ENCODE measurements at places on chromosomes 3 and 15.

DNA sequence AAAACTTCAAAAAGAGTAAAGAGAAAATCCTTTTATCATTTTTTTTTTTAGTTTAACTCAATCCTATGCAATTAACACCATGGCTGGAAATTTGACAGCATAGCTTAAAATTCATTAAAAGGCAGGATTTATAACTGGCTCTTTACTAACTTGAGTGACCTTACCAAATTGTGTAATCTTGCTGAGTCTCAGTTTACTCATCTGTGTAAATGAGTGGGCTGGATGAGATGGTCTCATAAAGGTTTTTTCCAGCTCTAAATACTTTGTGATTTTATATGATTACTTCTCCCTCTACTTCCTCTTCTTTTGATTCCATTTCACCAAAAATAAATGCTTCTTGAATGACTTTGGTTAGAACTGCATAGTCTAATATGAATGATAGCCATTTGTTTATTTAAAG, 234.9 kb upstream of the SATB1 start:
- no peaks in the 10 kb centered on the region for H3K36me3 ChIP-seq
- H3K27ac ChIP-seq, result no peak overlapping the region
- no peak overlapping the region for H3K4me3 ChIP-seq
- DNase-seq, result no peak
- H3K4me1 ChIP-seq, result peaks cover 5% of the 10 kb centered on the region
- H3K27me3 ChIP-seq, result no peaks in the 10 kb centered on the region

- H3K27me3 ChIP-seq, result no peaks in the 10 kb centered on the region
- no peak for DNase-seq
- H3K36me3 ChIP-seq, result no peaks in the 10 kb centered on the region
- H3K27ac ChIP-seq, result no peak overlapping the region
- no peak overlapping the region for H3K4me3 ChIP-seq
- no peaks in the 10 kb centered on the region for H3K4me1 ChIP-seq
Observed at GRCh38 chr3:78562328-78562727, 1205.5 kb downstream of the ROBO1 start.

DNA sequence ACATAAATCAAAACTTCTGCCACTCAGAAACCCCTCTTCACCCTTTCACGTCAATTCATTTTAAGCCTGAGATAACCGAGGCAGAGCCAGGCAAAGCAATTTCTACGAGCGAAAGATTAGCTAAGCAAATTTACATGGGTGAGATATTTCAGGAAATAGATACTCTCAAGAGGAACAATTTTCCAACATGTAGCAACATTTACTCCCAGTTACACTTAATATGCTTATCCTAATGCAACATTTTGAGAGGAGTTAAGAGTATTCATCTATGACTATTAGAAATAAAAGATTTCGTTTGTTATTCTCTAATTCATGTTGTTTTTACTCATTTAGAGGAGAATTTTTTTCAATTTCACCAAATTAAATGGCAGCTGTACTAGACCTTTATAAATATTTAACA, 837 bp downstream of the TMC3 start:
- DNase-seq, result no peak
- H3K36me3 ChIP-seq, result no peaks in the 10 kb centered on the region
- H3K27ac ChIP-seq, result no peak overlapping the region
- H3K27me3 ChIP-seq, result peaks cover 2% of the 10 kb centered on the region
- H3K4me3 ChIP-seq, result no peak overlapping the region

GRCh38 chr3:127446756-127447155, 143.8 kb downstream of the TPRA1 start:
- no peak overlapping the region for H3K27ac ChIP-seq
- H3K4me3 ChIP-seq, result no peak overlapping the region
- DNase-seq, result no peak
- H3K36me3 ChIP-seq, result no peaks in the 10 kb centered on the region

DNA sequence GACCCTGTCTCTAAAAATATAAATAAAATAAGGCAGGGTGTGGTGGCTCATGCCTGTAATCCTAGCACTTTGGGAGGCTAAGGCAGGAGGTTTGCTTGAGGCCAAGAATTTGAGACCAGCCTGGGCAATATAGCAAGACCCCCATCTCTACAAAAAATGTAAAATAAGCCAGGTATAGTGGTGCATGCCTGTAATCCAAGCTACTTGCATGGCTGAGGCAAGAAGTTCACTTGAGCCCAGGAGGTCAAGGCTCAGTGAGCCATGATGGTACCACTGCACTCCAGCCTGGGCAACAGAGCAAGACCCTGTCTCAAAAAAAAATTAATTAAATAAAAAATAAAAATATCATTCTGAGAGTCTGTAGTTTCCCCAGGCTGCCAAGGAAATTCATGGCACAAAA, 4.1 kb upstream of the JAGN1 start:
- no peak overlapping the region for H3K4me3 ChIP-seq
- no peak overlapping the region for H3K27ac ChIP-seq

GRCh38 chr3:160196511-160197104, 28.6 kb upstream of the C3orf80 start:
- no peak overlapping the region for H3K4me3 ChIP-seq
- H3K36me3 ChIP-seq, result no peaks in the 10 kb centered on the region
- H3K4me1 ChIP-seq, result peaks cover 4% of the 10 kb centered on the region
- H3K27me3 ChIP-seq, result peaks cover 2% of the 10 kb centered on the region
- H3K27ac ChIP-seq, result no peak overlapping the region

- H3K27me3 ChIP-seq, result peaks cover 4% of the 10 kb centered on the region
- H3K4me1 ChIP-seq, result no peaks in the 10 kb centered on the region
- no peak for DNase-seq
Observed at GRCh38 chr3:127304121-127304744, 16.4 kb upstream of the PRR20G start.

- no peaks in the 10 kb centered on the region for H3K27me3 ChIP-seq
- no peak overlapping the region for H3K4me3 ChIP-seq
- no peak for DNase-seq
- H3K36me3 ChIP-seq, result peaks cover 4% of the 10 kb centered on the region
- no peak overlapping the region for H3K27ac ChIP-seq
Observed at GRCh38 chr3:49386056-49386756, 25.6 kb downstream of the RHOA start.

GRCh38 chr3:30040126-30040525, 566.3 kb upstream of the TGFBR2 start:
- peaks cover 42% of the 10 kb centered on the region for H3K4me1 ChIP-seq
- no peak overlapping the region for H3K4me3 ChIP-seq
- no peaks in the 10 kb centered on the region for H3K36me3 ChIP-seq
- peak overlapping the region; percentile 9 for H3K27ac ChIP-seq

DNA sequence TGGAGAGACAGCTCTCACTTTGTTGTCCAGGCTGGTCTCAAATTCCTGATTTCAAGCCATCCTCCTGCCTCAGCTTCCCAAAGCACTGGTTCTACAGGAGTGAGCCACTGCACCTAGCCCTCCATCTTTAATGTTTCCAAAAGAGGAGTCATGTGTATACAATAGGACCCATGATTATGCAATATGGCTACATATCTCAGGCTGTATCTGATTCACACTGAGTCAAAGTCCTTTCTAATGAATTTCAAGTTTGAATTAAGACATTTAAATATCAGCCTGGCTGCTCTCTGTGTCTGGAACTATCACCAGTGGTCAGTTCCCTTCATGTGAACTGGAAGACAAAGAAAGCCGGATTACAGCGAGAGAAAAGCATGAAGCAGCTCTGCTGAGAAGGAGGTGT, 90.5 kb downstream of the MINAR1 start:
- no peaks in the 10 kb centered on the region for H3K4me1 ChIP-seq
- no peaks in the 10 kb centered on the region for H3K27me3 ChIP-seq
- no peak overlapping the region for H3K4me3 ChIP-seq
- H3K36me3 ChIP-seq, result no peaks in the 10 kb centered on the region
- no peak for DNase-seq

DNA sequence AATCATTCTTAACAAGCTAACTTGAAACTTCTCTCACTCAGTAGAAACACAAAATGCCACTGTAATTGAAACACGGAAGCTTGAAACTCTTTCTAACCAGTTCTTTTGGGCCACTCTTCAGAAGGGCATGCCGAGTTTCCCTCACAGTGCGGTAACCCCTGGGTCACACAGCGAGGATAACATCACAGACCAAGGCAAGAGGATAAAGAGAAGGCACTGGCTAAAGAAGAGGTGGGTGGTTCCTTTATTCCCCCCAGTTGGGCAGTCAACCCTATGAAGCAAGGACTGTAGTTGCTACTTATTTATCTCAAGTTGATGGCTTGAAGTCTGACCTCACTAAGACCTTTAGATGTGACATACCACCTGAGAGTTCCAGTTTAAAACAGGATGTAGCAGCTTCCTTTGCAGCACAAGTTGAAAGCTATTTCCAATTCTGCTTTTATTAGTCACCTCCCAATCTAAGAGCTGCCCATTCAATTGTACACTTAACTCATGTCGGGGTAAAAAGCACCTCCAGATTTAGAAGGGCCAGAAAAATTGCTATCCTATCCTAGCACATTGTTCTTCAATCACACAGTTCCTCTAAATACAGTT, 272.4 kb downstream of the TIGIT start:
- DNase-seq, result no peak
- peaks cover 12% of the 10 kb centered on the region for H3K4me1 ChIP-seq
- H3K36me3 ChIP-seq, result no peaks in the 10 kb centered on the region
- no peak overlapping the region for H3K4me3 ChIP-seq

GRCh38 chr15:58040150-58040549, 25.4 kb downstream of the ALDH1A2 start:
- H3K4me3 ChIP-seq, result no peak overlapping the region
- H3K27me3 ChIP-seq, result no peaks in the 10 kb centered on the region
- no peaks in the 10 kb centered on the region for H3K36me3 ChIP-seq
- peaks cover 38% of the 10 kb centered on the region for H3K4me1 ChIP-seq
- H3K27ac ChIP-seq, result no peak overlapping the region
- DNase-seq, result no peak

All from endothelial cell (in vitro differentiated cells).